ENCODE measurements at places on chromosomes 6 and 20.

GRCh38 chr6:117346142-117346930, 79.4 kb downstream of the ROS1 start:
- DNase-seq: peak; percentile 65

DNA sequence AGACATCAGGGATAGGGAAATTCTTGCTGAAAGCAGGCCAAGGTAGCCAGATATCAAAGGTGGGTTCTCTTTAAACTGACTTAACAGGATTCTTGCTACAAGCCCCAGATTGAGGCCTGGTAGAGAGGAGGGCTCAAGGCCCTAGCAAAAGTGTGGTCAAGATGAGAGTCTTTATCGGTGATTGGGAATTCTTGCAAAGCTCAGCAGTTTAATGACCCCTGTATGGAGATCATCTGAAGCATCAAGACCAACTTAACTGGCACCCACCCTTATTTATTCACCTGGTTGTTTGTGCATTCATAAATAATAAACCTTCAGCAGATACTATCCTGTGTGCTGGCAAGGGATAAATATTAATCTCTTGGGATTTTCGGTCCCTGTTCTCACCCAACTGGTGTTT, 6.3 kb downstream of the FAM120B start:
- DNase-seq: no peak

DNA sequence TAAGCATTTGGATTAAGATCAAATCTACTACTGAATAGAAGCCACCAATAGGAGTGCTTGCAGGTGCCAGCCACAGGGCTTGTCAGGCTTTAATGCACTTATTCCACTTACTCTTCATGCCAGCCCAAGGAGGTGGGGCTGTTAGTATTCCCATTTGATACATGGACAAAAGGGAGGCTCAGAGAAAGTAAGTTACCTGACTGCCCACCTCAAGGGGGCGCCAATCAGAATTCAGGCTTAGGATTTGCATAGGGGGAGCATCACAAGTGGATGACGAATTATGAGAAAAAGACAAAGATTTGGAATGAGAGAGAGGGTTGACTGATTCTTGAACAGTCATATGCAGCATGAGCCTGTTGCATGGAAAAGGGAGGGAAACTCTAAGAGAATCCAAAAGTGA, 188.4 kb upstream of the TSHZ2 start:
- DNase-seq: peak; percentile 23

DNA sequence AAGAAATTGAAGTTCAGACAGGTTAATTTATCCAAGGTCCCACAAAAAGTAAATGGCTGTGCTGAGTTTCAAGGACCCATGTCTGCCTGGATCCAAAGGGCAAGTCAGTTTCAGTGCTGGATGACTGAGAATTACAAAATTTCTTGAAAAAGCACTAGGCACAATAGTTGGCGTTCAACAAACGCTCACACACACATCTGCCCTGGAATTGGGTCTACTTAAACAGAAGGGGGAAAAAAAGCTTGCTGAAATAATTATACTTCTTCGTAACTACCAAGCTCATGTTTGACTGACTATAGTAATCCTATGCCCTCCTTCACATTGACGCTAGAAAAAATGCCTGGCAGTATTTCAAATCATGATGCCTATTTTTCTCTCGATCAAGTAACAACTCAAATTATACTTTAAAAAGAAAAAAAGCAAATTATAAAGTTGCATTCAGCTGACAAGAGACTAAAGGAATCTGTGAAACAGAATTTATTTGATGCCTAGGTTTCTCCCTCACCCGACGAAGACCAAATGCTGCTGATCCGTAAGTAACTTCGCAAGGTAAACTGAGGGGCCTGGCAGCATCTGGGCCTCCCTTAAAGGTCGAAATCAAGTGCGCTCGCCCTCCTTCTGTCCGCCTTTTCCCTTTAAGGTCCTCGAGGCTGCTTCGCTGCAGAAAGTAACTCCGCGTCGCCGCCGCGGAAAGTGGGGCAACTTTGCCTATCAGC, 650 bp upstream of the CD2AP start:
- DNase-seq: no peak

GRCh38 chr20:48681873-48682426, 145.8 kb downstream of the PREX1 start:
- DNase-seq: peak; percentile 45

- no peak for DNase-seq
These were observed 273.0 kb upstream of the STXBP5 start for GRCh38 chr6:146931214-146931613.

All from trophoblast cell (in vitro differentiated cells and primary cell).